ENCODE measurements at places on chromosomes 6 and 20.

GRCh38 chr6:44247338-44248302 lies 719 bp downstream of the HSP90AB1 start:
- DNase-seq: peak; percentile 73

GRCh38 chr20:31593221-31594001 lies 11.7 kb upstream of the ID1 start:
- DNase-seq: no peak

GRCh38 chr6:92779746-92780145 lies 639.6 kb downstream of the EPHA7 start:
- no peak for DNase-seq

DNA sequence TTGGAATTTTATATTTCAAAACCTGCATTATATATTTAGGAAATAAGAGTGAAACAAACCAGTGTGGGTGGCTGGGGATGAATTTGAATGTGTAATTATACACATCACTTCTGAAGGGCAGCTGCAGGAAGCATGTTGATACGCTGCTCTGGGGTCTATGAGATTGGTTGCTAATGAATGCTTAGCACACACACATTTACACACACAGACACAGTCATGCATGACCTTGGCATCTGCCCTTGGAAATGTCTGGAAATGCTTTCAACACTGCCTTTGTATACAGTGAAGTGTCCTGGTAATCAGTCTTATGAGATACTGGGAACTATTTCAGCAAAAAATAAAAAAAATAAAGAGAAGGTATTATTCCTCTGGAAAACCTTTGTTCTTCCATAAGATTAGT lies 83.4 kb downstream of the ELOVL4 start:
- DNase-seq: no peak

- no peak for DNase-seq
These were observed 12.2 kb downstream of the NCOA7 start for GRCh38 chr6:125802943-125803377.

DNA sequence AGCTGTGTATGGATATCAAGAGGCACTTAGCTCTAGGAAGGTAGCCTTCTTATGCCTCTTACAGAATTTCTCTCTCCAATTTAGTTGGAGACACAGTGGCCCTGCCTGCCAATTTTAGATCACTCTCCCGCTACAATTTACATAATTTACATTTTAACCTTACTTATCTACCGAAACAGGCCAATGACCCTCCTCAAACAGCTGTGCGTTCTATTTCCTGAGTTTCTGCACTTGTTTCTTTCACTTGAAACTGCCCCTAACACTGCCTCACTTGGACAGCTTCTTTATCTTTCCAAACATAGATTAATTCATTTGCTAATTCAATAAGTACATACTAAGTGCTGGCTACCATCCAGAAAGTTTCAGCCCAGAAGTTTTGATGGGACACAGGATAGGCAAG lies 52.9 kb upstream of the HDDC2 start:
- no peak for DNase-seq

GRCh38 chr20:15759594-15759993 lies 813.7 kb downstream of the KIF16B start:
- no peak for DNase-seq

GRCh38 chr20:62876501-62876901 lies 14.9 kb upstream of the TCFL5 start:
- no peak for DNase-seq

GRCh38 chr6:106397431-106397830 lies 36.9 kb downstream of the CRYBG1 start:
- DNase-seq: no peak

GRCh38 chr20:57838670-57839151 lies 128.9 kb upstream of the PMEPA1 start:
- DNase-seq: no peak

DNA sequence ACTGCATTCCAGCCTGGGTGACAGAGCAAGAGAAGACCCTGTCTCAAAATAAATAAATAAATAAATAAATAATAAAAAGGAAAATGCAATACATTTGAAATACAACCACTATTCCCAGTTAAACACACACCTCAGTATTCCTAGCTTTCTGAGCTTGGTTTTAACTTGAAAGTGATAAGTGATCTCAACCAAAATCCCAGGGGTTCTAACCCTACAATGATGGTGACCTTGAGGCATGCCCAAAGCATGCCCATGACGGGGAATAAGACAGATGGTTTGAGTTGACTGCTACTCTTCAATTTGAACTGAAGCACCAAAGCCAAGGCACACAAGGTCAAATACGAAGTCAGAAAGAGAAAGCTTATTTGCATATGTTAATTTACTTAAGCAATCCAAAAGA lies 96.9 kb downstream of the ZFP64 start:
- no peak for DNase-seq

DNA sequence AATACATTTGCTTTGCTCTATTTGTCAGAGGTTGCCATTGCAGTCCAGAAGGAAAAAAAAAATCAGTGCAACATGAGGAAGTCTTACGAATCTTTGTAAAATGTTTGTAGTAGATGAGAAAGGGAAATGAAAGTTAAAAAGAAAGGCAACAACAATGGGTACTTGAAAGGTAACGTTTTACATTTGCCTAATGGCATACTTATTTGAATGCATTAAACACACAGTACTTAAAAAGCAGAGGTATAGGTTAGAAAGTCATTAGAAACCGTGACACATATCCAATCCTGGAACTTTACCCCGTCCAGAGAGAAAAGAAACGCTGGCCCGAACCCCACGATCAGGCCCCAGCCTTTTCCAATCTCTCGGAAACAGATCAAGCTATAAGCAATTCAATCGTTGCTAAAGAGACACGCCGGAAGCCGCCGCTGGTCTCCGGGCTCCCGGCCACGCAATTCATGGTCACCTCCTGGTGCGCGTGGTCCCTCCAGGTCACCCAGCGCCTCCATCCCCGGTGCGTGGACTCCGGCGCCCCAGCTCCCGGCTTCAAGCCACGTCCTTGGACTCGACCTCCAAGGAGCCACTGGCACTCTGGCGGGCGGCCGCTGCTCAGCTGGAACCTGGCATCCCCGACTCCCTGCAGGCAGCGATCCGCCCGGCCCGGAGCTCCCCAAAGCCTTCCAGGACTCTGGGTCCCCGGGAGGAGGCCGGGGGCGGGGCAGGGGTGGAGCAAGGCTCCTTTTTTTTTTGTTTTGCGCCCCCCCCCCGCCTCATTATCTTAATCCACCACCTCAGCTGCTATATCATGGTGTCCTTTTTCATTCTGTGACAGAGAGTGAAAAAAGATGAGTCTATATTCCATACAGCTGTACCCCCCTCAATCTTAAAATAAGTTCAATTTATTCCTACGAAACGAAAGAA lies at the start of gene SLC18B1:
Gene SLC18B1, minus strand, starts transcription at position 687 of the 918 bp plus-strand sequence. Its CDS starts 181 bp downstream, at position 506.
- peak; percentile 45 for DNase-seq

DNA sequence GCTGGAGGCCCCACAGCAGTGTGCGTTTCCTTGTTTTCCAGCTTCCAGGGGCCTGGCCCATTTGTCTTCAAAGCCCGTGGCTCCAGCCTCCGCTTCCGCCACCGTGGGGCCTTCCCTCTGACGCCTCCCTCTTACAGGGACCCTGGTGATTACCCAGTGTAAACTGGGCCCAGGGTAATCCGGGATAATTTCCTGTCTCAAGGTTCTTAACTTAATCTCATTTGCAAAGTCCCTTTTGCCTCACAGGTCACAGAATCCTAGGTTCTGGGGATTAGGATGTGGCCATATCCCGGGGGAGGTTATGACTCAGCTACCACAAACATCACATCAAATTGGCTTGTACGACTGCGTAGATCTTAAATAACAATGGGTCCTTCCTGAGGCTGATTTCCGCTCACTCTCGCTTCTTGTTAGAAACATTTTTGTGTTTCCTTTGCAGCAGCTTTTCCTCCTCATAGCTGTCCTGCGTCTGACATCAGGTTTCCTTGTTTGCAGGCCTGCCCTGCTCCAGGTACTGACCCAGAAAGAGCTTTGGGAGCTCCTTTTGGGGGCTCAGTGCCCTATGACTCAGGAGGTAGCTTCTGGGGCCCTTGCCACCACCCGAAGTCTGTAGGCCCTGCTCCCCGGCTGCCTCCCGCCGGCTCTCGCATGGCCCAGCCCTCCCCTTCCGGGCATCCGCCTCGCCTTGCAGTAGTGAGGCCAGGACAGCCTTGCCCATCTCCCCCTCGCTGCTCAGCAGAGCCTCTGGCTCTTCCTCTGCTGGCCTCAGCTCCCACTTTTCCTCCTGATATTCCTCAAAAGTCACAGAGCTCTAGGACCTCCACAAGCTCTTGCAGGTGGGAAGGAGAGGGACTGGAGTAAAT lies 100.5 kb downstream of the ERMARD start:
- DNase-seq: no peak

GRCh38 chr6:119237177-119237715 lies 112.3 kb downstream of the MAN1A1 start:
- DNase-seq: no peak

- DNase-seq: no peak
These were observed 11.5 kb downstream of the SLC2A10 start for GRCh38 chr20:46720776-46721425.

- DNase-seq: no peak
These were observed 25.4 kb downstream of the FBXO9 start for GRCh38 chr6:53090576-53090975.

DNA sequence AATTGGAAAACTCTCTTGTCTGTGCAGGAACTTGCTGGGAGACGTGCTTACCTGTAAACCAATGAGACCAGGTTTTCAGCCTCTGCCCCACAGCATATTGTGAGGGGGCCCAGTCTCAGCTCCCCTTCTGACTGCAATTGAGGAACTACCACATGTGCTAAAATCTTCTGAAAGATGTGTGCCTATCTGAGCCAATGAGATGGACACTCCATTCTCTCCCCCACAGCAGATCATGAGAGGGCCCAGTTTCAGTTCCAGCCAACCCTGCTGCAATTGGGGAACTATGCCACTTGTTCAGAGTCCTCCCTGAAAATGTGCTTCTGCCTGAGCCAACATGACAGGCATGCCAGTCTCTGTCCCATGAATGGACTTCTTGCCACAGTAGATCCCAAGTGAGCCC lies 20.9 kb upstream of the PI3 start:
- no peak for DNase-seq

GRCh38 chr6:163296835-163297519 lies 117.5 kb upstream of the QKI start:
- no peak for DNase-seq

DNA sequence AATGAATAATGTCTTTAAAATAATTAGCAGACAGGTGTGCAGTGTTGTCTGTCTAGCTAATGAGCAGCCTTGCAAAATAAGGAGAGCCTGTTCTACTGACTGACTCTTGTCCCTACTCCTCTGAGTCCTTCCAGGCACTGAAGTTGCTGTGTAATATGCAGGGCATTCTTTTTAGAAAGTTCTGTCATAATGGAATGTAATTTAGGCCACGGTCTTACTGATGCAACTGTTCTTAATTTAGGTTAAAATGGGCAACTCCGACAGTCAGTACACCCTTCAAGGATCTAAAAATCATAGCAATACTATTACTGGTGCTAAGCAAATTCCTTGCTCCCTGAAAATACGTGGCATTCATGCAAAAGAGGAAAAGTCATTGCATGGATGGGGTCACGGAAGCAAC lies 133.9 kb downstream of the TIAM2 start:
- no peak for DNase-seq

DNA sequence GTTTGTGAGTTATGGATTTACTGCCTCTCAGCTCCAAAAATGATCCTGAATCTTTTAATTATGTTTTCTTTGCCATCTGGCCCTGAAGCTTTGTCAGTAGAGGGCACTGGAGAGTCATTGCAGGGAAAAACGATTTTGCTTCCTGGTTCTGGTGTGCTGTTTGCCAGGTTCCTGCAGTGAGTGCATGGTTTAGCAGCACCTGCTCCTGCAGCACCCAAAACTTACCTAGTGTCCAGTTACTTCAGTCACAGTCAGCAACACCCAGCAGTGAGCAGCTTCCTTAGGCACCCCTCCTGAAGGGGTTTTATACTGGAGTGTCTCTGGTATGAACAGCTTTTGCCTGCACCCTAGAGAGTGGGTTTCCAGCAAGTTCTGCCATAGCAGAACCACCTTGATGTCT lies 6.0 kb upstream of the TRIM26 start:
- DNase-seq: peak; percentile 51

DNA sequence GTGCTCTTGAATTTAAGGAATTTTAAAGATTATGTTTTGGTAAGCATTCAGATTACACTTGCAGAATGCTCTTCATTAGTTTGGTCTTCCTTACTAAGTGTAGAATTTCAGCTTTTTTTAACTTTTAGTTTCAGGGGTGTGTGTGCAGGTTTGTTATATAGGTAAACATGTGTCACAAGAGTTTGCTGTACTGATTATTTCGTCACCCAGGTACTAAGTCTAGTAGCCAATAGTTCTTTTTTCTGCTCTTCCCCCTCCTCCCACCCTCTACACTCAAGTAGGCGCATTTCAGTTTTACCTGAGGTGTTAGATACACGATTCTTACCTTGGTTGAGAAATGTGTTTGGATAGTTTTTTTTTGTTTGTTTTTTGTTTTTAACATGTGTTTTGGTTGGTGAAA lies 68.3 kb downstream of the AFG1L start:
- no peak for DNase-seq

GRCh38 chr6:135195041-135195440 lies 13.9 kb downstream of the MYB start:
- DNase-seq: no peak
